ENCODE measurements at places on chromosomes 2 and 18.

DNA sequence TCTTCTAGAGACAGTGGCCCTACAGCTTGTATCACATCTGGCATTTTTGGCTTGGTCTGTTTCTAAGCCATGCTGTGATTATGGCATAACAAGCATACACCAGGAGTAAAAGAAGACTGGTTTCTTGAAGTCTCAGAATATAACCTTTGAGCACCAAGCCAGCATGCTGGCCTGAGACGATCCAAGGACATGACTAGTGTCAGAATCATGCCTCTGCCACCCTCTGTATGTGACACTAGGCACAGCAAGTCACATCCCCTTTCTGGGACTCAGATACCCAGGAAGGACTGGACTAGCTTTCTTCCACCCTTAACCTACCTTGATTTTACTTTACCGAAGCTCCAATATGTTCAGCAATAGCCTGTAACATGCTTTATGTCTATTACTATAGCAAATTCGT lies 345.5 kb downstream of the SETBP1 start:
- DNase-seq, result no peak
- no peaks in the 10 kb centered on the region for H3K36me3 ChIP-seq
- H3K27me3 ChIP-seq, result no peaks in the 10 kb centered on the region

- H3K36me3 ChIP-seq, result no peaks in the 10 kb centered on the region
- H3K4me1 ChIP-seq, result peaks cover 4% of the 10 kb centered on the region
Measured at GRCh38 chr2:23639406-23639982, 254.5 kb downstream of the KLHL29 start.

- H3K36me3 ChIP-seq, result no peaks in the 10 kb centered on the region
- no peak for DNase-seq
- peaks cover 49% of the 10 kb centered on the region for H3K4me1 ChIP-seq
- no peaks in the 10 kb centered on the region for H3K27me3 ChIP-seq
- H3K27ac ChIP-seq, result peak overlapping the region; percentile 90
Measured at GRCh38 chr2:64859312-64860212, 129.6 kb upstream of the SLC1A4 start.

GRCh38 chr2:63742580-63742976 lies 99.1 kb upstream of the UGP2 start:
- H3K27ac ChIP-seq, result no peak overlapping the region
- H3K4me3 ChIP-seq, result no peak overlapping the region
- no peaks in the 10 kb centered on the region for H3K4me1 ChIP-seq
- no peaks in the 10 kb centered on the region for H3K36me3 ChIP-seq
- DNase-seq, result no peak

DNA sequence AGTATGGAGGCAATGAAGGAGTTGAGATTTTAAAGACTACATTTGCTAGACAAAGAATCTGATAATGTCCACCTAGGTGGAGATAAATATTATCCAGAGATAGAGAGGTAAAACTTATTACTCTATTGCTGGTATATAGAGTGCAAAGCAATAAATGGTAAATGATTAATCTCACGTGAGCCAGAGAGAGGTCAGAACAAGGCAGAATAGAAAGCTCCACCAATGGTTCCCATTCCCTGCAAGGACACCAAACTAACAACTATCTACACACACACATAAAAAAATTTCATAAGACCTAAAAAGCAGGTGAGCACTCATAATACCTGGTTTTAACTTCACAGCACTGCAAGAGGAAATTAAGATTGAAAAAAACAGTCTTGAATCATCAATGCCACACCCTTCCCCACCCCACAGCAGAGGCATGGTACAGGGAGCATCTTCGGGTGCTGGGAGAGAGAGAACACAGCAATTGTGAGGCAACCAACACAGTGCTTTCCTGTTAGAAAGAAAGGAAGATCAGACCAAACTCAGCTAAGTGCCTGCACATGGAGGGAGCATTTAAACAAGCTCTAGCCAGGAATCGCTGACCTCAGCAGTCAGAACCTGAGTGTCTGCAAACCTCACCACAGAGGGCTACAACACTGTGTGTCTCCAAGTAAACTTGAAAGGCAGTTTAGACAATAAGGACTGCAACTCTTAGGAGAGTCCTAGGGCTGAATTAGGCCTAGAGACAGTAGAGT lies 1432.6 kb upstream of the TMEFF2 start:
- no peak for DNase-seq
- H3K36me3 ChIP-seq, result no peaks in the 10 kb centered on the region
- no peaks in the 10 kb centered on the region for H3K4me1 ChIP-seq
- no peak overlapping the region for H3K27ac ChIP-seq
- H3K4me3 ChIP-seq, result no peak overlapping the region

GRCh38 chr18:61893971-61894750 lies 1.4 kb upstream of the RNF152 start:
- no peak for DNase-seq
- H3K36me3 ChIP-seq, result no peaks in the 10 kb centered on the region
- no peaks in the 10 kb centered on the region for H3K27me3 ChIP-seq
- H3K4me3 ChIP-seq, result peak overlapping the region; percentile 45

GRCh38 chr18:37470986-37471385 lies 94.6 kb downstream of the CELF4 start:
- no peak overlapping the region for H3K27ac ChIP-seq
- DNase-seq, result no peak
- no peaks in the 10 kb centered on the region for H3K4me1 ChIP-seq
- H3K4me3 ChIP-seq, result no peak overlapping the region
- no peaks in the 10 kb centered on the region for H3K36me3 ChIP-seq

DNA sequence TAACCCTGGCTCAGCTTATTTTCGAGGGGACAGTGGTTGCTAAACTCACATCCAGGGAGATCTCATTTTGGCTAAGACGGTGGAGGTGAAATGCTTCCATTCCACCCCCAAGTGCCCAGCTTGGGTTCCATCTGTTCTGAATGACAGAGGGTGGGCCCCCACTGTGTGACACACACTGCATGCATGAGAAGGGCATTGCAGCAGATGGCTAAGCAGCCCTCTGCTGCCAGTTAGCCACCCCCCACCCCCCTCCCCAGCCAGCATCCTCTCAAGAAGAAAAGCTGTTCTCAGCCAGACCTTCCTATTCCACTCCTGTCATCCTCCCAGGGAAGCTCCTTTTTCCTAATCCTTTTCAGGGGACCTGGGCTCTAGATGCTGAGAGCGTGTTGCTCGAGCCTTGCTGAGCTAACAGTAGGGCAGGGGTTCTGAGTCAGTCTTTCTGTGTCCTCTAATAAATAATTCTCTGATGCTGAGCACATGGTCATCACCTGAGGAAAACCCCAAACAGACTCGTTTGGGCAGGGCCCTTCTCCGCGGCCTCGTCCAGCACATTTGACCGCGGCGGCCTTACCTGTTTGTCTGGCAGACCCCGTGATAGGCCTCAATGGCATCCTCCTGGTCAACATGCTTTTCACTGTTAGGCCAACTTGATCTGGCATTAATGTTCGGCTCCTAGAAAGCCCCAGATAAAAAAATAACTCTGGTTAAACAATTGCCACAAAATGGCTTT lies 49.5 kb upstream of the ACAA2 start:
- H3K27ac ChIP-seq, result no peak overlapping the region
- no peak for DNase-seq
- H3K36me3 ChIP-seq, result no peaks in the 10 kb centered on the region
- H3K4me3 ChIP-seq, result no peak overlapping the region
- H3K27me3 ChIP-seq, result no peaks in the 10 kb centered on the region

DNA sequence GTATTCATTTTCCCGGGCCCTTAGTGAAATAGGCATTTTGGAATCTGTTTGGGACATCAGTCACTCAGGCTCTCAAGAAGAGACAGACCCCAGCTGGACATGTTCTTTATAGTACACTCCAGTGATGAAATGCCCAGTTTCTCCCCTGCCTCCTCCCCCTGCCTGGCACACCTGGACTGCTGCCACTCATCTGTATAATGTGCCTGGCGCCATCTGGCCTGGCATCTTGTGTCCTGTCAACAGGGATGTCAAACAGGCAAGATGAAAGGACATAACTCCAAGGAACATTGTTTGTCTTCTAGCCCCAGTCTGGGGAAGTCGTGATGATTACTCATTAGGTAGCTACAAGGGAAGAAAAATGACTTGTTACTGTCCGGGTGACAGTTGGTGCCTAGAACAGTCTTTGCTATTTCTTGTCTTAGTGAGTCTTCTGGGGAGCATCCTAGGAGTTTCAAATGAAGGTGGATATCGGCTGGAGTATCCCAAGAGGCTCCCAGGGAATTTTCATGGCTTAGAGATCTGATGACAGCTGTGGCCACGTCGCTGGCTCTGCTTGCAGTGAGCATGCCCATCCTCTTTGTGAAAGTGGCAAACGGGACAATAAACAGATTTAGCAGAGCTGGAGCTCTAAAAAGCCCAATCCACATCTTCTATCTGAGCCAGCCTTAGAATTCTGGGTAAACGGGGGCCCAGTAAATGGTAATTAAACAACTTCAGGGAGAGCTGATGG lies 153.6 kb downstream of the ALK start:
- H3K4me1 ChIP-seq, result no peaks in the 10 kb centered on the region
- DNase-seq, result no peak
- no peak overlapping the region for H3K4me3 ChIP-seq
- no peak overlapping the region for H3K27ac ChIP-seq
- no peaks in the 10 kb centered on the region for H3K36me3 ChIP-seq
- H3K27me3 ChIP-seq, result no peaks in the 10 kb centered on the region

DNA sequence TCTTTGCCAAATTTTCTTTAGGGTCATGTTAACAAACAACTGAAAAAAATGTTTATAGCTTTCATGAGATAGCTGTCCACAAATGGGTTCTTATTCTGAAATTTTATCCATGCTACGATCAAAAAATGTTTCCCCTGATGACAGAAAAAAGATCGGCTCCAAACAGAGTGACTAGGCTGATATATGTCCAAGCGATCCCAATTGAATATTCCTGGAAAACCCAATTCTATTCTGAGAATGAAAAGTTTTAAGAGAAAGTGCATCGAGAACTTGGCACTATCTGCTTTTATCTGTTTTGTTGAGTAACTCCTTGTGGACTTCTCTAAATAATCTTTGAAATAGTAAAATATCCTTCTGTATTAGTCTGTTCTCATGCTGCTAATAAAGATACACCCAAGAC lies 19.1 kb downstream of the KCNE4 start:
- H3K4me1 ChIP-seq, result no peaks in the 10 kb centered on the region
- peaks cover 4% of the 10 kb centered on the region for H3K27me3 ChIP-seq
- no peak overlapping the region for H3K27ac ChIP-seq
- H3K4me3 ChIP-seq, result no peak overlapping the region
- no peaks in the 10 kb centered on the region for H3K36me3 ChIP-seq

DNA sequence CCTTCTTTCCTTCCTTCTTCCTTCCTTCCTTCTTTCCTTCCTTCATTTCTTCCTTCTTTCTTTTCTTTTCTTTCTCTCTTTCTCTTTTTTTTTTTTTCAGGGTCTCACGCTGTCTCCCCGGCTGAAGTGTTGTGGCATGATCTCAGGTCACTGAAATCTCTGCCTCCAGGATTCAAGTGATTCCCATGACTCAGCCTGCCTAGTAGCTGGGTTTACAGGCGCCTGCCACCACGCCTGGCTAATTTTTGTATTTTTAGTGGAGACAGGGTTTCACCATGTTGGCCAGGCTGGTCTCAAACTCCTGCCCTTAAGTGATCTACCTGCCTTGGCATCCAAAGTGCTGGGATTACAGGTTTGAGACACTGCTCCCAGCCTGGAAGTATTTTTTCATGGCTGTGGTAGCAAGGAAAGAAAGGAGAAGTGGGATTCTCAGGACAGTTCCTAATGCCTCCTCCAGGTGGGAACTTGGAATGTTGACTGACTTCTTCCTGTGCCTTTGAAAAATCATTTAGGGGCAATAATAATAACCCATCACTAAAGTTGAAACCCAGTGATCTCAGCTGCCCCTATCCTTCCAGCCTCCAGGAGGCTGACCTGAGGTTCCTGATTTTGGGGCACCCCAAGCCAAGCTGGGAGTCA lies 89.3 kb upstream of the CELF4 start:
- no peak overlapping the region for H3K4me3 ChIP-seq
- no peak overlapping the region for H3K27ac ChIP-seq
- H3K4me1 ChIP-seq, result no peaks in the 10 kb centered on the region
- no peaks in the 10 kb centered on the region for H3K27me3 ChIP-seq
- DNase-seq, result no peak

- H3K27ac ChIP-seq, result no peak overlapping the region
- H3K27me3 ChIP-seq, result no peaks in the 10 kb centered on the region
- H3K4me3 ChIP-seq, result no peak overlapping the region
- no peaks in the 10 kb centered on the region for H3K4me1 ChIP-seq
- no peaks in the 10 kb centered on the region for H3K36me3 ChIP-seq
- DNase-seq, result no peak
Measured at GRCh38 chr2:99689145-99689742, 199.4 kb upstream of the REV1 start.

GRCh38 chr18:74896390-74896991 lies 298.8 kb downstream of the ZNF407 start:
- H3K27ac ChIP-seq, result no peak overlapping the region
- no peaks in the 10 kb centered on the region for H3K27me3 ChIP-seq
- peaks cover 20% of the 10 kb centered on the region for H3K4me1 ChIP-seq
- H3K4me3 ChIP-seq, result no peak overlapping the region
- no peaks in the 10 kb centered on the region for H3K36me3 ChIP-seq
- DNase-seq, result peak; percentile 80

DNA sequence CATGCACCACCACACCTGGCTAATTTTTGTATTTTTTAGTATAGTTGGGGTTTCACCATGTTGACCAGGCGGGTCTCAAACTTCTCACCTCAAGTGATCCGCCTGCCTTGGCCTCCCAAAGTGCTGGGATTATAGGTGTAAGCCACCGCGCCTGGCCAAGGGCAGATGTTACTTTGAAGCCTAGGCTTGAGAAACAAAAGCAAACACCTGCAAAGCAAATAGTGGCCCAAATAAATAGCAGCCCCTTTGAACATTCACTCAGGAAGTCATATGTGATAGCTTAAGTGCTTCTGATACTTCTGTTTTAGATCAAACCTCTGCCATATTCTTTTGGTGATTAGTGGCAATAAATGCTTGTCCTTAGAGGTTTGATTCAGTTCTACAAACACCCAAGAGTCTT lies 404.5 kb upstream of the SMIM21 start:
- H3K27ac ChIP-seq, result no peak overlapping the region
- DNase-seq, result no peak
- H3K4me1 ChIP-seq, result no peaks in the 10 kb centered on the region
- H3K4me3 ChIP-seq, result no peak overlapping the region
- H3K27me3 ChIP-seq, result no peaks in the 10 kb centered on the region

GRCh38 chr2:172226244-172227061 lies 123.8 kb upstream of the DLX2 start:
- H3K4me3 ChIP-seq, result no peak overlapping the region
- H3K27ac ChIP-seq, result no peak overlapping the region
- H3K36me3 ChIP-seq, result no peaks in the 10 kb centered on the region
- no peaks in the 10 kb centered on the region for H3K27me3 ChIP-seq
- DNase-seq, result no peak
- H3K4me1 ChIP-seq, result no peaks in the 10 kb centered on the region

DNA sequence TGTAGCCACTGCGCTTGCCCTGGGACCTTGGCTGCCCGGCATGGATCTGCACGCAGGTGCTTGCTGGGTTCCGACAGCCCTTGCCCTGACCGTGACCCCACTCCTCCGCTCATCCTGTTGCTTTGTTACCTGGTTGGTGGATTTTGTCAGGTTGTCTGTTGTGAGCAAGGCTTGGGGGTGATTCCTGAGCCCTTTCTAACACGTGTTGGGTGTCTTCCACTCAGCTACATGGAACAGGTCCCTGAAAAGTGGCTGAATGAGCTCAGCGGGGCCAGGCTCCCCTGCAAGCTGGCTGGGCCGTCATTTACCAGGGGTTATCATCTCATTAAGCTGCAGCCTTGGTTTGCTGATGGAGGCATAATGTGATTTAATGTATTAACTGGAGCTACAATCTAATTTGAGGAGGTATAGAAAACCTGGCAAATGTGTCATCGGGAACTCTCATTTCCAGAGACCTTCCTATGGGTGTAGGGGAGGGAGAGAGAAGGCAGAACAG lies 24.6 kb downstream of the RAMP1 start:
- no peak overlapping the region for H3K4me3 ChIP-seq
- DNase-seq, result no peak
- no peaks in the 10 kb centered on the region for H3K27me3 ChIP-seq
- no peak overlapping the region for H3K27ac ChIP-seq
- H3K4me1 ChIP-seq, result peaks cover 3% of the 10 kb centered on the region
- no peaks in the 10 kb centered on the region for H3K36me3 ChIP-seq

Data from Panc1 (cell line).